Stimulated activated CD4-positive, alpha-beta T cell treated with anti-CD3 and anti-CD28 coated beads, TNF-alpha, amount 100 ng/mL, for 24 hours (primary cell): ENCODE measurements at places on chromosomes 7 and 10.

- no peak for DNase-seq
Observed at GRCh38 chr10:50615658-50616057, 8.1 kb downstream of the SGMS1 start.

- DNase-seq = peak; percentile 32
Observed at GRCh38 chr10:100827819-100828737, 82.7 kb downstream of the PAX2 start.

DNA sequence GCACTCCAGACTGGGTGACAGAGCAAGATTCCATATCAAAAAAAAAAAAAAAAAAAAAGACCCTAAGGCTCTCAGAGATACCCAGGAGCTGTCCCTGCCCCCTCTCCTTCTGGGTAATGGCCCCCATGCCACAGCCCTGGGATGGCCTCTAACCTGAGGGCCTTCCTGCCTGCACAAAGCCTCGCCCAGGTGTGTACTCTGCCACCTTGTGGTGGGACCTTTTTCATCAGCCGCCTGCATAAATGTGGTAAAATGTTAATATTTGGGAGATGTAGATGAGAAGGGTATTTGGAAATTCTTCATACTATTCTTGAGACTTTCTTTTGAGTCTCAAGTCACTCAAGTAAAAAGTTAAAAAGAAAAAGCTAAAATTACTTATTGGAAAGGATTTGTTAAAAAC, 46.3 kb upstream of the RNF216 start:
- DNase-seq = peak; percentile 41

DNA sequence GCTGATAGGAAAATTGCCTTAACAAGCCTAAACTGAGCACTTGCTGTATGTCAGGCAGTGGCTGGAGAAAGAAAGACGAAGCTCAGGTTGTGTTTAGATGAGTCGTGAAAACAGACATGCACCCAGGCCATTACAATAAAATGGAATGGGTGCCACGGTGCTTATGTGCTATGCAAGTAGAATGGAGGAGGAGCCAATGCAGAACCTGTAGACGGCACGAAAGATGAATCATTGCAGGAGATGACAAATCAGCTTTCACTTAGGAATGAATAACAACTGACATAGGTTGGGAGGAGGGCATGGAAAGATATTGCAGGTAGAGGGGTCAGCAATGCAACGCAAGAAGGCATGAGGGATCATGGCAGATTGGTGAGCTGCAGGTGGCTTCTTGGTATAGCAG, 61.2 kb upstream of the ARHGAP21 start:
- no peak for DNase-seq

DNA sequence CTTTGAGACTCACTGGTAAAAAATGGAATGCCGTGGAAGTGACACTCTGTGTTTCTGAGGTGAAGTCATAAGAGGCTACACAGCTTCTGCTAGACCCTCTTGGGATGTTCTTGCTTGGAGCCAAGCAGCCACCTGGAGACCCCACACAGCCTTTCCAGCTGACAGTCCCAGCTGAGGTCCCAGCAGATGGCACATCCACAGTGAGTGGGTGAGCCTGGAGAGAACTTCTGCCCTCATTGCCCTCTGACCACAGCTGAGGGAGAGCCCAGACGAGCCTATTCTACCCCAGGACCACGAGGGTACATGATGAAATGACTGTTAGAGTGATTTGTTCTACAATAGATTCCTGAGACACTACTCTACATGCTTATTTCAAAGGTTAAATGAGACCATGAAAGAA, 44.3 kb downstream of the CXCL12 start:
- DNase-seq = no peak

DNA sequence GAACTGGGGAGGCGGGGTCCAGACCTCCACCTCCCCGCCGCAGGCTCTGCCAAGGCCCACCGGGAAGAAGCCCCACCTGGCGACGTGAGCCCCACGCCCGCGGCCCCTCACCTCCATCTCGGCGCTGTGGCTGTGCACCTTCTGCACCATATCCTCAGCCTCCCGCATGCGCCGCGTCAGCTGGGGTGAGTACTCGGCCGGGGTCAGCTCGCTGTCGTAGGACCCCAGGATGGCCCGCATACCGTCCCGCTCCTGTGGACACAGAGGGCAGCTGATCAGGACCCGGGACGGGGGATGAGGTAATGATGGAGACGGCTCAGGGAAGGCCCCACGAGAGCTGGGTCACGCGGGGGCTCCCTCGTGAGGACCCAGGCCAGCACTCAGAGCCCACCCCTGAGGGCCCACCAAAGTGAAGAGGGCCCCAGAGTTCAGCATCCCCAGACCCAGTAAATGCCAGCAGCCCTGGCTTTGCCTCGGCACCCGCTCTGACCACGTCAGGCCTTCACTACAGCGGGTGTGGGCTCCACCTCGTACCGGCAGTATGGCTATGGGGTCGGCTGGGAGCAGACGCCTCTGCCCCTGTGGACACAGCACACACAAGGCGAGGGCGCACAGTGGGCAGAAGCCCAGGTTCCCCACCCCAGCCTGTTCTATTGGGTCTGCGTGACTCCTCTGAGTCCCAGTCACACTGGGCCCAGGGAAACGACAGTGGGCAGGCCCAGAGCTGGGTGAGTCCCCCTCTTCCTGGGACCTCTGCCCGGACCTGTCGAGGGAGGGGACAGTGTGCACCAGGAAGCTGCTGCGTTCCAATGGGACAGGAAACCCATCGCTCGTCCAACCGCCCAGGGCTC, 218.1 kb downstream of the MAD1L1 start:
- no peak for DNase-seq

- DNase-seq = no peak
Observed at GRCh38 chr10:13527864-13528122, 1.0 kb downstream of the BEND7 start.

DNA sequence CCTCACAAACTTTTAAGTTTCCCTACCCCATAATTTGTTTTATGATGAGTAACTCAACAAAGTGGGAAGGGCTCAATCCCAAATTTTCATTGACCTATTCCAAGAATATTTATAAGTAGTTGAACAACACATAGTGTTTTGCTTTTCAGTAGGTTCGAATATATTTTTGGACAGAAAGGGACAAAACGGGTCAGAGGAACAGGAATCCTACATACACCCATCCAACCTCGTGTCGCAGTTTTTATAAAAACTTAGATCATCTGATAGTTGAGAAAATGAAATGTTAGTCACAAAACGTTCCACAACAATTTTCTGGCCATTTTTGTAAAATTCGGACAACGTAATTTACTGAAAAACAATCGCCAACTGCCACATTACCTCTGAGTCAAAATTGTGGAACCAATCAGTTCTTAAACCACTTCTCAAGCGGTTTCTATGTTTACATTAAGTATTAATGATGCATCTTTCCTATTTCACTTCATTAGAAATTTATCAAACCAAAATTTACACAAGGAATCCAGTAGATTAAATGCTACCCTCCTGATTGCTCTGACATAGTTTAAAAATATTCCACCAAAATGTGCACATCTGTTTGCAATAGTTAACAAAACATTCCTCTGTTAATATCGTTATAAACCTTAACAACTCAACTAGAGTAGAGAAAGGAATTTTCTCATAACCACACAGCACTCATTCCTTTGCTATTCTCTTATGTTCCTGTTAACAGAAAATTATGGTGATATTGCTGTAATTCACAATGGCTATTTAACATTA, 6.3 kb downstream of the WNT16 start:
- no peak for DNase-seq

- DNase-seq = no peak
Observed at GRCh38 chr7:132113536-132114371, 462.5 kb downstream of the PLXNA4 start.

DNA sequence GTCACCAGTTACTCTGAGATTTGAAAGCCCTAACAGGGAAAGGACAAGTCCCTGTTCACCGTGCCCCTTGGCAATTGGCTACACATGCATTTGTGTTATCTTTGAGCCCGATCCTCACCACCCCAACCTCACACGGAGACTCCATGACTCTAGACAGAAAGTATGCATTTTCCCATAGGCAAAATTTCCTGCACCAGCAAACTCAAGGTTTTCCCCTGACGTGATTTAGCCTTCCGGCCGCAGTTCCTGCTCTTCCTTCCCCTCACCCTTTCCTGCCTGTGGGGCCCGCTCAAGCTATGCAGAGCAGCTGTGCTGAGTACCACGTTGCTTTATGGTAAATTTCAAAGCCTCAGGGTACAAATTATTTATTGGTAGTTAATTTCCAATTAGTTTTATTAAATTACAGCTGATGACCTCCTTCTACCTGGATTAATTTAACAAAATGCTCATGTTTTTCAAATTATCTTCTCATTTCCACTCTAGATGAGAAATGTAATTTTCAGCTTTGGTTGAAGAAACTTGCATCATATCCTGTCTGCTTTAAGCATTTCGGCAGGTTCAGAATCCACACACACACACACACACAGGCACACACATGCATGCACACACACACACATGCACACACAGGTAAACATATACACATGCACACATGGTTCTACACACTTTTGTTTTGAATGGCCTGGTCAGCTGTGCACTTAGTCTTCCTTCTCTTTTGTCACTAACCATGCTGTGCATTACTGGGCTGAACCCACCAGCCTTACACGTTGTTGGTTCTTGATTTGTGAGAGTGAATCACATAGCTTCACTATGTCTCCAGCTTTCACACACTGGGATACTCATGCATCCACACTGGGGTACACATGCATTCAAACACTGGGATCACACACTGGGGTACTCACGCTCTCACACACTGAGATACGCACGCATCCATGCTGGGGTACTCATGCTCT, 283.1 kb upstream of the PITRM1 start:
- no peak for DNase-seq

DNA sequence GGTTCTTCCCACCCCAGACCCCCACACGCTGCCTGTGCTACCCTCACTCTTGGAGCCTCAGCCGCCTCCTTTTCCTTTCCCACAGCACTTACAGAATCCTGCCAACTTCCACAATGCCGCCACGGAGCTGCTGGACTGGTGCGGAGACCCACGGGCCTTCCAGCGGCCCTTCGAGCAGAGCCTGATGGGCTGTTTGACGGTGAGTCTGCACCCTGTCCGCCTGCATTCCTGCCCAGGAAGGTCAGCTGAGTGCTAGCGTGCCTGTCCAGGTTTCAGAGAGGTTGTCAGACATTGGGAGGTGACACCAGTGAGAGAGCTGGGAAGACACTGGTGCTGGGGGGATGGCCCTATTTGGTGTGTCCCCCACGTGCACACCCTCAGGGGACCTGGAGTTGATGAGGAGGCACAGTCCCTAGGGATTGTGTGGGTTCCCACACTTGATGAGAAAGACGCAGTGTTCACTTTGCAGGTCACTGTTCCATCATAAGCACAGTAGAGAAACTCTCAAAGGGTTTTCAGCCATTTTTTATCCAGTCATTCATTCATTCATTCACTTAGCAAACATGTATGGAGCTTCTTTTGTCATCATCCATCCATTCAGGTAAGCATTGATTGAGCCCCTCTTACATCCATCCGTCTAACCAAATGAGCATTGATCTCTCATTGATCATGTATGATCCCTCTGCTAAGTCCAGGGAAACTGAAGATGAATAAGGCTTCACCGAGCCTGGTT, 138.9 kb upstream of the PPIF start:
- DNase-seq = no peak

DNA sequence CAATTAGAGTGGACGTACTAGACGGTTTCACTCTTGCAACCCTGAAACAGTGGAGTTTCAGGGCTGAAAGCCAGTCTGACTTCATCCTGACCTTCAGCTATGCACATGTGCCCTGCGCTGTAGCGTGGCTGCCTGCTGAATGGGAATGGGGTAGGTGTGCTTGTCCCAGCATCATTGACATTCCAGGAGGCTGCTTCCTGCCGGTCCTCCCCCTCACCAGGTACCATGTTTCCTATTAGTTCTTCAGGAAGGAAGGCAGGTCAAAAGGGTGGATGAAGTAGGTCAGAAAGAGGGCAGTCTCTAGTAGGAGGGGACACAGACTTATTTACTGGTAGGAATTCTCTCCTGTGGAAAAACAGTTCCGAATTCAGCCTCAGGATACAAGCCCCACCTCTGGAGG, 551.8 kb upstream of the GALNT17 start:
- no peak for DNase-seq

DNA sequence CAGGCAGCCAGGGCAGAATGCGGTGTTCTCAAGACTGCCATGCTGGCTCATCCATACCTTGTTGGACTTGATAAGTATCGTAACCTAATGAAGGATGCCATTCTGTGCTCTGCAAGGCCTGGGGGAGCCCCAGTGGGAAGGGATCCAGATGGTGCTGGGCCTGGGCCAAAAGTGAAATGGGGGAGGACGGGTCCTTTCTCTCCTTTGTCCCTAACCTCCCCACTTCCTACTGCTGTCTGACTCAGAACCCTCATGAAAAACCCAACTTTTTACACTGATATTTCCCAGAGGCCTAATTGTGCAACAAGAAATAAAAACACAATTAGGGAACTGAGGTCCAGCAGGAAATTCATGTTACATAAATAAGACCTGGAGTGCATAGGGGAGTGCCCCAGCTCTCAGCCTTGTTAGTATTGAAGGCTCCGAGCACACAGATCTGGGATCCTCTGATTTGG, 193.7 kb upstream of the SVIL start:
- no peak for DNase-seq

DNA sequence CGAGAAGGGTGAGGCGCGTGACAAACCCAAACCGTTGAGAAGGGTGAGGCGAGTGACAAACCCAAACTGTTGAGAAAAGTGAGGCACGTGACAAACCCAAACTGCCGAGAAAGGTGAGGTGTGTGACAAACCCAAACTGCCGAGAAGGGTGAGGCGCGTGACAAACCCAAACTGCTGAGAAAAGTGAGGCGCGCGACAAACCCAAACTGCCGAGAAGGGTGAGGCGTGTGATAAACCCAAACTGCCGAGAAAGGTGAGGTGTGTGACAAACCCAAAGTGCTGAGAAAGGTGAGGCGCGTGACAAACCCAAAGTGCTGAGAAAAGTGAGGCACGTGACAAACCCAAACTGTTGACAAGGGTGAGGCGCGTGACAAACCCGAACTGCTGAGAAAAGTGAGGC, 25.0 kb downstream of the ESYT2 start:
- no peak for DNase-seq
